DMS53 (cell line): ENCODE measurements at places on chromosomes 5 and 9.

GRCh38 chr5:57067597-57067924 is 106.3 kb upstream of the GPBP1 start:
- DNase-seq: peak; percentile 8

GRCh38 chr9:99128133-99128406 is 23.2 kb downstream of the TGFBR1 start:
- DNase-seq: no peak

DNA sequence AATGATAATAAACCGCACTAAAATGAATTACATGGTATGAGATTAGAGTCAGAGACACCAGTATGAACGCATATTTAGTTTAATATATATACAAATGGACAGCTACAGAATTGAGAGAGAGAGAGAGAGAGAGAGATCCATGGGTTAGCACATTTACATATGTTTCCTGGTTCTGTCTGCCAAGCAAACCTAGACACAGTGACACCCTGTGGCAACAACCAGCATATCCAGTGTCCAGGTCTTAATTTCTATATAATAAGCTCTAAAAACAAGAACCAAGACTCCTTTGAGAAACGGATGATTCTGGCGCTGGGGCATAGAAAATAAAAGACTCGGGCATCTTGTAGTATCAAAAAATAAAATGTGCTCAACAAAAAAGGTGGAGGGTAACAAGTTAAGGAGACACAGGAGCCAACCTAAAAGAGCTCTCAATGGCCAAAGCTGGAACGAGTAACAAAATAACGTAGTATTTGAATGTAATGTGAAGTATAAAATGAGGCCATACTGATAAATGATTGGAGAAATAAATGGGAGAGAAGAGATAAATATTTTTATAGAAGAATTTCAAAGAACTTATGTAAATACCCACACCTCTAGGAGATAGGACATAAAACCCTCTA is 84.5 kb downstream of the RFX3 start:
- DNase-seq: peak; percentile 58

DNA sequence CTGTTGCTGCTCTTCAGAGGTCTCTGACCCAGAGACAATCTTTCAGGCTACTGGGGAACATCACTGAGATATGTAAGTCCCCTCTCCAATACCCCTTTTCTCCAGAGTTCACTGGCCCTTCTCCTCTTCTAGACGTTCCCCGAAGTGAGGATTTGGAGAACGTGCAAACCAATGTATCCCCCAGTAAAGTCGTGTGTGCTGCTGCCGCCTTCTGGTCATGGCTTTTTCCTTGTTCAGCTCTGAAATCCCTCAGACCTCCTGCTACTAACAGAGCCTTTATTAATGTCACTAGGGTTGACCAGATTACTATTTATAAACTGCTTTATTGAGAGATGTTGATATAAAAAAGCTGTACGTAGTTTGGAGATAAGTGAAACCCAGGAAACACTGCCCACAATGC is 1028.6 kb downstream of the CDH9 start:
- DNase-seq: peak; percentile 37

DNA sequence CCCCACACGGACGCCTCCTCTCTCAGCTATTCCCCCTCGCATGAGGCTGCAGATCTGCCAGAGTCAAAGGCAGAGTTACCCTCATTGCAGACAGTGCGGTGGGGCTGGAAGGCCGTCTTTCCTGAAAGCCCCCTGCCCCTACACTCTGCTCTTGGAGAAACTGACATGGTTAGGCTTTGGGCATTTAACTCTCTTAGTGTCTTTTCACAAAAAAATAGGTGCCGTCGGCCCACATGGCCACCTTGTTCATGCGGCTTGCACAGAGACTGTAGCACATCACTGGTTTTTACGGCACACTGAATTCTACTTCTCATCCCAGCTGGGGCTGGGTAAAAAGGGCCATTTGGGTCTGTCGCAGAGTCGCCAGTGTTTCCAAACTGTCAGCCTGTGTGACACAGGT is 107.6 kb downstream of the ENTREP1 start:
- DNase-seq: no peak

DNA sequence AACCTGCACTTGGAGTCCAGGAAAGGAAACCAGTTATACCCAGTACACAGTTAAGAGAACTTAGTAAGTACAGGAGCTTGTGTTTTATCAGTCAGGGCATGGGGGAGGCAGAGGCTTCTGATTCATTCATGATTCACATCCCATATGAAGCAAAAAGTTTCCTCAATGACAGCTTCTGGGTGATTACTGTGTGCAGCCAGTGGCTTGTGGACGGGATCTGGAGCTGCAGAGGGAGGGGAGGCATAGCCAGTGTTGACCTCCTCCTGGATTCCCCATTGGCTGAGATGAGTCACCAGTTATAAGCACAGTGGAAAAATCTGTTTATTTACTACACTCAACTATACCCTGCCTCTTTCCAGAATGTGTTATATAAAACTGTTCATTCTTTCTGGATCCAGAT is 17.7 kb downstream of the IL31RA start:
- DNase-seq: peak; percentile 62

- DNase-seq: no peak
These were observed 51.5 kb upstream of the IQGAP2 start for GRCh38 chr5:76351577-76351976.

- no peak for DNase-seq
These were observed 6.9 kb upstream of the SLC27A4 start for GRCh38 chr9:128333451-128333869.

GRCh38 chr5:149466457-149466972 is 84.7 kb downstream of the CSNK1A1 start:
- DNase-seq: peak; percentile 40

- DNase-seq: no peak
These were observed 8.6 kb downstream of the BRD3 start for GRCh38 chr9:134059188-134059641.

DNA sequence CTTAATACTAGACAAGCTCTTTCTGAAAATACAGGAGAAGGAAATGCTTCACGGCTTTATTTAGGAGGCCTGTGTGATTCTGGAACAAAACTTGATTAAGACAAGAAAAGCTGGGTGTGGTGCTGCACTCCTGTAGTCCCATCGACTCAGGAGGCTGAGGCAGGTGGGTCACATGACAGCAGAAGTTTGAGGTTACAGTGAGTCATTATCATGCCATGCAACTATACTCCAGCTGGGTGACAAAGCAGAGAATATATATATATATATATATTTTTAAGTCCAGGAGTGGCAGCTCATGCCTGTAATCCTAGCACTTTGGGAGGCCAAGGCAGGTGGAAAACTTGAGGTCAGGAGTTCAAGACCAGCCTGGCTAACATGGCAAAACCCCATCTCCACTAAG is 33.1 kb upstream of the SPIN1 start:
- no peak for DNase-seq
